Fibroblast of skin of left biceps (primary cell): ENCODE measurements at places on chromosomes 3 and 15.

GRCh38 chr15:69852482-69852881 is 245.2 kb downstream of the TLE3 start:
- peak; percentile 75 for DNase-seq

GRCh38 chr15:36389107-36389506 is 190.3 kb upstream of the CDIN1 start:
- DNase-seq: no peak

DNA sequence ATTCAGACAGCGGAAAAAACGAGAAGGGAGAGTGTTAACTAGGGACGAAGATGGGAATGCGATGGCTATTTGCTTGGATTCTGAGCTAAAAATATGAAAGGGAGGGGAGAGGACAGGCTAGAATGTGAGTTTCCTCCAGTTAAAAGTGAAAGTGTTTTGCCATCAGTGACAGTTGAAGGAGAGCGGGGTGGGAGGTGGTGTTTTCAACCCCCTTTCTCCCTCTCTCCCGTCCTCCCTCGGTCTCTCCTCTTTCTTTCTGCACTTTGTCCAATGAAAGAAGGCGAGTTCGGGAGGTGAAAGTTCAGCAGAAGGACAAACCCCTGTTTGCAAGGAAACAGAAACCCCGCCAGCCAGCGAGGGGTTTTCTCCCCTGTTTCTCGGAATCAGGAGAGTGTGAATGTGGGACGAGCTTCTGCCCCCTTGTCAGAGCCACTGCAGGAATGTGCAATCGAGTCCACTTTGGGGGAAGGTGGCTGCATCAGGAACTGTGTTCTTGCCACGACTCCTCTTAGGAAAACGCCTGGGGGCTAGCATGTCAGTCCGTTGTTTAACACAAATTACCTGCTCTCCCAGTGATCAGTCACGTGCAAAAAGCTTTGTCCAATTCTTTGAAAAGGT is 975 bp upstream of the FOXP1 start:
- DNase-seq: no peak

DNA sequence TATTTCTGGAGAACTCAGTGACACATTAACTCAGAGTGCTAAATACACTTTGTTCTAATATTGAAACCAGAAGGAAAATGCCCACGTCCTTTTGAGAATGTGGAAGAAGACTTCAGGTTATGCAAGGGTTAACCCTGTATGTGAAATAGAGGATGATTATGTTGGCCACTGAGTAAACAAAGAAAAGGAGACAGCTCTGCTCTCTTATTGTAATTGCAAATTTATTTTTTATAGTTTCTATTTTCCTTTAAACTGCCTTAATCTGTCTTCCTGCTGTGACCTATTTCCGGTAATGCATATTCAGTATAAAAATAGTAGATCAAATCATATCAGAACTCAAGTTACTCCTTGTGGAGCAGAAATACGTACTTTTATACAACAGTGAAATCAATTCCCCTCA is 1239.2 kb downstream of the ROBO2 start:
- no peak for DNase-seq

GRCh38 chr3:164748626-164749025 is 329.7 kb downstream of the SI start:
- DNase-seq: no peak

DNA sequence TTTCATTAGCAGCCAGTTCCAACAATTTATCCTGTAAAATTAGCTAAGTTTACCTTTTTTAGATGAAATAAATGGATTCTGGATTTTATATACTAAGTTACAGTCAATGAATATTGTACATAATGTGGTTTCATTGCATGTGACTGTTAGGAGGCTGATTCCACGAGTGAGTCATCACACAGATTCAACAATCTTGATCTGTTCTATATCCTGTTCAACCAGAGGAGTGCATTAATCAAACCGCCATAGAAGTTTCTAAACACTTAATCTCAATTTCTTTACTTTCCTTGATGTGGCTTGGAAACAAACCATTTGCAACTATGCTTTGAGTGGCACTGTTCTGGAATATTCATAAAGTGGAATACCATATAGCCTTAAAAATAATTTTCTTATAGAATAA is 15.3 kb downstream of the DNAJC13 start:
- peak; percentile 47 for DNase-seq

DNA sequence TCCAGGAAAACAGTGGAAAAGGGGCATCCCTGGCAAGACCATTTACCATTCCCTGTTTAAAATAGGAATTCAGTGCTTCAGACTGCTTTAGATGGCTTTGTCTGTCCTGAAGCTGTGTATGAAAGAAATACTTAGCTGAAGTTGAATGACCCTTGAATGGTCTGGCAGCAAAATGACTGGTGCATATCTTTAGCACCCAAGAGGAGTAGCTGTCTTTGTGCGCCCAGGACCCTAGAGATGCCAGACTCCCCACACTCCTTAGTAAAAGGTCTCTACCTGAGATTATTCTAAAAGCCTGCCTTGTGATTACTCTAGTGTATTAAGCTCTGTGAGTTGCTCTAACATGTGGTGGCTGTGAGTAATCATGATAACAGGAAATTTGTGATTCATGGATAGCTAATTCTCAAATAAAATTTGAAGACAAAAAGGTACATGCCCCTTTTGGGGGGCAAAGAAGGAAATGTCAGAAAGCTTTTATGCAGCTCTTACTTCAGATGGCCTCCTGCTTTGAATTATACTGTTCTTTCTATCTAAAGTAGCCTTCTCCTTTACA is 3.2 kb downstream of the MAPKBP1 start:
- no peak for DNase-seq

DNA sequence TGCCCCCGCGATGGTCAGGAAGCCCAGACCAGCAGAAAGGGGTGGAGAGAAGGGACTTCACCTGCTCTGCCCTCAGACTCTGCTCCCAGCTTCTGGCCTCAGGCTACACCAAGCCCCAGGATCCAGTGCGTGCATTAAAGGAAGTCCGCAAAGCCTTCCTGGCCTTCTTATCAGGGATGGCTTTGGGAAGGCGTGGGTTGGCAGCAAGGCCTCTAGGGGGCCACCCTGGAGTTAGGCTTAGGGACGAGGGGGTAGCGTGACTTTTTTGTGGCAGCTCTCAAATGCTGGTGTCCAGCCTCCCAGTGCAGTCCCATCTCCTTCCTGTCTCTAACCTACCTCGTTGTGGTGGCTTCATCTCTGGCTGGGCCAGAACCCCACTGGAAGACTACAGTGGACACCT is 18.9 kb upstream of the RPL29 start:
- no peak for DNase-seq

DNA sequence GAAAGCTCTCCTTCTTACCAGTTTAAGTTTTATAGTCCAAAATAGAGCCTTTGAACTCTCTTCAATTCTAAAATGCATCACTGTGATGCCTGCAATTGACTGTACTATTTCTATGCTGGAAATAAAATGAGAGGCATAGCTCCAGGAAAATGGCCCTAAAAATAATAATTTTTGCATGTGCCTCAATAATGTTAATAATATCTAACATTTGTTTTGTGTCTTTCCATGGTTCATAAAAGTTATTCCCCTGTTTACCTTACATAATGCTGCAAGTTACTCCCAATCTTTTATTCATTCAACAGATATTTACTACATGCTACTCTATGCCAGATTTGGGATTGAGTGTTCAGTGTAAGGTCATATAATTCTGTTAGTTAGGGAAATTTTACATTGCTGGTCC is 574.0 kb downstream of the RBMS3 start:
- no peak for DNase-seq

DNA sequence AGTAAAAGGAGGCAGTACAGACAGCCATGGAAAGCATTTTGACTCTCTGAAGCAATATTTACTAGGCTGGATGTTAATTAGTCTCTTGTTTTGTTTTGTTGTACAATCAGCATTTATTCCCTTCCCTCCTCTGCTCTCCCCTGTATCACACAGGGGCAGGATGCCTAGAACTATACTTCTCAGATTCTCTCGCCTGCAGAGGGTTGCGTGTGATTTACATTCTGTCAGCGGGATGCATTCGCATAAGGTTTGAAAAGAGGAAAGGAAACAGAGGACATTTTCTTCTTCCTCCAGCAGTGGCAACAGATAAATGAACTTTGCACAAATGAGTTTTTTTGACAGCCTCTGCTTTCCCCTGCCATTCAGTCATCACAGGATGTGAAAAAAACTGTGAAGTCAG is 188.3 kb downstream of the RSL24D1 start:
- no peak for DNase-seq

- DNase-seq: no peak
Measured at GRCh38 chr3:174335910-174336309, 523.2 kb upstream of the NAALADL2 start.

- DNase-seq: no peak
Measured at GRCh38 chr15:84079885-84080777, 155.4 kb upstream of the GOLGA6L4 start.
